Prostate gland (tissue), 2 donors: ENCODE measurements at places on chromosomes 6 and 20.

- H3K36me3 ChIP-seq: no peaks in the 10 kb centered on the region
- no peak overlapping the region for H3K27ac ChIP-seq
- no peaks in the 10 kb centered on the region for H3K4me1 ChIP-seq
- H3K4me3 ChIP-seq: no peak overlapping the region
- DNase-seq: no peak
These were observed 45.9 kb upstream of the CSE1L start for GRCh38 chr20:48999890-49000870.

DNA sequence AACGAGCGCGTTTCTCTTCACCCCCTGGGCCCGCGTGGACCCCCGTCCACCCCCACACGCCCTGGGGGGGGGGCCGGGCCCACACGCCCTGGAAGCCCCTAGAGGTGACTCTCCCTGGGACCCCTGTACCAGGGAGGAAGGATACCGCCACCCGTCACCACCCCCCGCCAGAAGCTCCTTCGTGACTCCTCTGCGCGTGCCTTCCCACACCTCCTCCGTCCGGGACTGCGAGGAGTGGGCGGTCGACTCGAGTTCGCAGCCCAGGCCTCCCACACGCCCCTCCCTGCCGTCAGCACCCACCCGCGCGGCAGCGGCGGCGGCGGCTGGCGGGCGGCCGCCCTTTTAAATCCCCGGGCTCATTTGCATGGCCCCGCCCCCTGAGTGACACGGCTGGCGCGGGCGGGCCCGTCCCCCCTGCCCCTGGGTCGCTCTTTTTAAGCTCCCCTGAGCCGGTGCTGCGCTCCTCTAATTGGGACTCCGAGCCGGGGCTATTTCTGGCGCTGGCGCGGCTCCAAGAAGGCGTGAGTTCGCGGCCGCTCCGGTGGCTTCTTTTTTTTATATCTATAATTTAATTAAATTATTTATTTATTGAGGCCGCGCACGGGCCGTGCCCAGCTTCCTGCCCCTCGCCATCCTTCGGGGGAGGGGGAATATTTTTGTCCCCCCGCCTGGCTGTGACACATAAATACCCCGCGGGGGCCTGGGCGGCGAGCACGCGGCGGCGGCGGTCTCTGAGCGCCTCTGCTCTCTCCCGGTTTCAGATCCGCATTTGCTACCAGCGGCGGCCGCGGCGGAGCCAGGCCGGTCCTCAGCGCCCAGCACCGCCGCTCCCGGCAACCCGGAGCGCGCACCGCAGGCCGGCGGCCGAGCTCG, at the start of gene HMGA1:
Gene HMGA1 (plus strand): TSS at position 431 of the 873 bp plus-strand sequence. CDS start 3,908 bp downstream, outside the sequence.
- H3K4me1 ChIP-seq: no peaks in the 10 kb centered on the region
- peak; percentile 88 for DNase-seq
- no peaks in the 10 kb centered on the region for H3K27me3 ChIP-seq
- H3K27ac ChIP-seq: peak within 1 kb of the TSS; percentile 91

GRCh38 chr6:43420012-43420709, 7.2 kb upstream of the ABCC10 start:
- no peak for DNase-seq
- H3K4me3 ChIP-seq: no peak overlapping the region
- no peaks in the 10 kb centered on the region for H3K36me3 ChIP-seq
- no peaks in the 10 kb centered on the region for H3K27me3 ChIP-seq
- H3K27ac ChIP-seq: no peak overlapping the region

GRCh38 chr6:132466952-132467351, 46.0 kb downstream of the STX7 start:
- peaks cover 3% of the 10 kb centered on the region for H3K36me3 ChIP-seq
- no peaks in the 10 kb centered on the region for H3K27me3 ChIP-seq

DNA sequence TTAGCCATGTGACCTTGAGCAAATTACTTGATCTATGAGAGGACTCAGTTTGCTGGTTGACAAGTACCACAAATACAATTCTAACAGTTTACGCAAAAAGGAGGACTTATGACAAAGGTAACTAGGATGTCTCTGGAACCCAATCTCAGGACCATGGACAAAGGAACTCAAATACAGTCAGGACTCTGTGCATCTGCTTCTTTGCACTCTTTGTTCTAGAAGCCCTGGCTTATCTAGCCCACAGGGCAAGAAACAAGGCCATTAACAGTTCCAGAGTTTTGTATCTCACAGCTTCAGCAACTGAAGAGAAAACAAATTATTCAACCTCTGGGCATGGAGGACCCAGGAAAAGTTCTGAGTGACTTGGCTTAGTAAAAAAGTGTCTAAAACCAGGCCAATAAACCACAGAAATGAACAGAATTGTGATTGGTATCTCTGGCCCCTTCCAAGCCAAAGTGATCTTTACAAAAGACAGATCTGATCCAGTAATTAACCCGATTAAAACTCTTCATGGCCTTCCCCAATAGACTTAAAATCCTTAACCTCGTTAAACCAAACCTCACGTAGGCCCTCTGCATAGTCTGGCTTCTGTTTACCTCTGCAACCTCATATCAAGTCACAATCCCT, 5.9 kb downstream of the WASF1 start:
- DNase-seq: no peak
- no peak overlapping the region for H3K27ac ChIP-seq
- no peaks in the 10 kb centered on the region for H3K27me3 ChIP-seq
- no peaks in the 10 kb centered on the region for H3K36me3 ChIP-seq

DNA sequence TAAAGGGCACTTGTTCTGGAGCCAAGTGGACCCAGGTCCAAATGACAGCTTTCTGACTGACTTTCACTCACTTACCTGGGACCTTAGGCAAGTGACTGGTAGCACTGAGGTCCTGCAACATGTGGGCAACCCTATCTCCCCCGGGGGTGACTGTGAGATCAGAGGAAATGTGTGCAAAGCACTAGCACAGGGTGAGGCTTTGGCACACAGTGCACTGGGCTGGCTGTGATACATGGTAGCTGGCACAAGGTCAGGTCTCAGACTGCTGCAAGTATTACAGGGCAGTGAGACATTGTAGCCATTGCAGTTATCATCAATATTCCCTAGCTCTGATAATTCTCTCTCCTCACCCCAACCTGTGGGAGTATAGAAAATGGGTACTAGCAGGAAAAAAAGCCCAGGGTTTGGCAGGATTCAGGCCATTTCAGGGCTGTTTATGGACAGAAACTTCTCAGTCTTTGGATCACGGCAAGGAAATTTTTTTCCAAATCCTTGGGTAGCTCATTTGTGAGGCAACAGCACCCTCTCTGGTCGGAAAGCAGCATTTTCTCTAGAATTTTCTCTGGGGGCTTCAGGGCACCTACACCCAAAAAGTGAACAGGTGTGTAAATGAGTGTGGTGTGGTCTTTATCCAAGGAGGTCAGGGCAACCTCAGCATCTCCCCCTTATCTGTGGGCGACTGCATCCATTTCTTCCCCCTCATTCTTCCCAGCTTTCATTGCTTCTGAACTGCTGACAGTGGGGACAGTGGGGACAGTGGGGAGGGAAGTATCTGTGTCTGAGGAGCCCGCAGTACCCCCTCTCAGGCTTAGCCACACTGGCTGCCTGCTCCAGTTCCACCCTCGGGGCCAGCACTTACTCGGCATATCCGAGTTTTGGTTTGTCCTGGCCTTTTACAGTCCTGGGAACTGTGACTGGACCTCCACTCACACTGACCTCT, 148.7 kb upstream of the PHACTR3 start:
- H3K27ac ChIP-seq: no peak overlapping the region
- peak; percentile 48 for DNase-seq
- no peaks in the 10 kb centered on the region for H3K4me1 ChIP-seq
- no peak overlapping the region for H3K4me3 ChIP-seq
- no peaks in the 10 kb centered on the region for H3K36me3 ChIP-seq
- H3K27me3 ChIP-seq: no peaks in the 10 kb centered on the region

GRCh38 chr20:50191544-50192363, 1.1 kb downstream of the CEBPB start:
- peak overlapping the region; percentile 83 for H3K4me3 ChIP-seq
- H3K27me3 ChIP-seq: no peaks in the 10 kb centered on the region
- no peaks in the 10 kb centered on the region for H3K4me1 ChIP-seq
- H3K27ac ChIP-seq: peak overlapping the region; percentile 99
- H3K36me3 ChIP-seq: no peaks in the 10 kb centered on the region

GRCh38 chr6:118578617-118579016, 30.5 kb downstream of the PLN start:
- no peaks in the 10 kb centered on the region for H3K4me1 ChIP-seq
- H3K27ac ChIP-seq: no peak overlapping the region
- H3K36me3 ChIP-seq: no peaks in the 10 kb centered on the region
- H3K27me3 ChIP-seq: no peaks in the 10 kb centered on the region
- DNase-seq: no peak

DNA sequence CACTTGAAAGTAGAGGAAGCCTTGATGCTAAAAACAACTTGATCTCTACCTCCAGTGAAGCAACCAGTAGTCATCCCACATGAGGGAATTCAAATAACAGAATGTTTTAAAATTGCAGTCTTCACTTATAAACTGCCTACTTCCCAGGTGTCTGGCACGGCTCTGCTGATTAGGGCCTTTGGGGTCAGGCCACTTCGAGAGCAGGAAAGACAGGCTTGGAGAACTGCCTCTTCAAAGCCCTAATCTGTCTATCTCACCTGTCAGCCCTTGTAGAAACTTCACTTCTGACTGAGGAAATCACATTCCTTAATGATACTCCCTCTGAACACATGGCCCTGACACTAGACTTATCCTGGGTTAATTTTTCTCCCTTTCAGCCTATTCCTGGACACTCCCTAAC, 458.6 kb downstream of the TENT5A start:
- H3K27ac ChIP-seq: no peak overlapping the region
- H3K4me1 ChIP-seq: no peaks in the 10 kb centered on the region
- DNase-seq: no peak
- H3K36me3 ChIP-seq: no peaks in the 10 kb centered on the region

- no peaks in the 10 kb centered on the region for H3K27me3 ChIP-seq
- H3K27ac ChIP-seq: no peak overlapping the region
- no peak overlapping the region for H3K4me3 ChIP-seq
- no peak for DNase-seq
- no peaks in the 10 kb centered on the region for H3K4me1 ChIP-seq
These were observed 4.0 kb upstream of the WRNIP1 start for GRCh38 chr6:2760882-2761842.

DNA sequence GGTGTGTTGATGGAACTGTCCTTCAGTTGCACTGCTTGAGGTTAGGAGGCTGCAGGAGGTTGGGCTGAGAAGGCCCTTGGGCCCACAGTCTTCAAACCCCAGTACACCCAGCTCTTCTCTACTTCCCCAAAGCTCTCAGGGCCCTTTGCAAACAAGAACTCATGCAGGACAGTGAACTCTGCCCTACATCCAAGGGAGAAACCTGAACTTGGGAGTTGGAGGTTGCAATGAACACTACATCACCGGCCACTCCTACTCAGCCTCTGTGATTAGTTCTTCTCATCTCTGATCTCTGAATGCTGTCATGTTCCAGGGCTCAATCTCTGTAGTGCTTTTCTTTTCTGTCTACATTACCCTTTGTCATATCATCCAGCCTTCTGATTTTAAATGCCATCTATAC, 148.5 kb upstream of the PDE7B start:
- no peak for DNase-seq
- no peaks in the 10 kb centered on the region for H3K27me3 ChIP-seq
- no peaks in the 10 kb centered on the region for H3K4me1 ChIP-seq
- H3K36me3 ChIP-seq: no peaks in the 10 kb centered on the region

- H3K27me3 ChIP-seq: no peaks in the 10 kb centered on the region
- no peak for DNase-seq
- H3K36me3 ChIP-seq: no peaks in the 10 kb centered on the region
- H3K4me1 ChIP-seq: no peaks in the 10 kb centered on the region
- no peak overlapping the region for H3K27ac ChIP-seq
These were observed 113.8 kb downstream of the IRF4 start for GRCh38 chr6:505374-505773.
